ENCODE measurements at places on chromosomes 16 and 17.

- DNase-seq = no peak
These were observed 64.2 kb downstream of the CREBBP start for GRCh38 chr16:3816326-3816725.

GRCh38 chr17:32445497-32445896 is 1.2 kb downstream of the PSMD11 start:
- no peak for DNase-seq

DNA sequence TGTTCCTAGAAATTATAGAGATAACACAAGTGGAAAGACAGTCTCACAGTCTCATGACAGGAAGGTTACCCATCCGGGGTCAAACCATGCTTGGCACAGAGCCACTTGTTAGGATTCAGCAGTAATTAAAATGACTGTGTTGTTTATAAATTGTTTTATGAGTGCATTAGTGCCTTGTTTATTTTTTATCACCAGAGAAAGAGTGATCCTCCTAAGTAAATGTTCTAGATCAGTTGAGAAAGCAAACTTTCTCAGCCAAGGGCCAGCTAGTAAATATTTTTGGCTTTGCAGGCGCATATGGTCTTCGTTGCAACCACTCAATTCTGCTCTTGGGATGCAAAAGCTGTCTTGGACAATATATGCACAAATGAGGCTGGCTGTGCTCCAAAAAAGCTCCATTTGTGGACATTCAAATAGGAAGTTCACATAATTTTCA is 253.9 kb upstream of the CACNG5 start:
- no peak for DNase-seq

DNA sequence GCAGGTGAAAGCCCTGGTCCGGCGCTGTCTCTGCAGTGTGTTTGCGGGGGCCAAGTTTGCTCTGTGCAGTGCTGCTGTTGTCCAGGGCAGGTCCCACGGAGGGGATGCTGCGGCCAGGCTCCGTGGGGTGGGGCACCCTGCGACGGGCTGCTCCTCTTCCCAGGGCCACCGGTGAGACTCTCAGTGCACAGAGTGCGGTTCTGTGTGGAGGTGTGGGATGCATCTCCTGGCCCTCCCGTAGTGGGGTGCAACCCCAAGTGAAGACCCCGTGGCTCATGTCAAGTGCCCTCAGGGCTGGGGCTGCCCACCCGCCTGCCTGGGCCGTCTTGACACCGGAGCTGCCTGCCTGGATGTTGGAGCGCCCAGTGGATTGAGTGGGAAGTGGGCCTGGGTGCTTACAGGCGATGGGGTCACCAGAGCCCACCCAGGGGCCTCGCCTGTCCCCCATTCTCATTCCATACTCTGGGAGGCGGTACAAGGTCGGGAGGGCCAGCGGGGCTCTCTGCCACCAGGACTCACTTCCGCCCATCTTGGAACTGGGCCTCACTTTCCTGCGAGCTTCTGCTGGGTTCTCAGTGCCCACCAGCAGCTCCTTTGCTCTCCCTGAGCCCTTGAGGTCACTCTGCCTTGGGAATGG is 119.9 kb downstream of the BANP start:
- no peak for DNase-seq

DNA sequence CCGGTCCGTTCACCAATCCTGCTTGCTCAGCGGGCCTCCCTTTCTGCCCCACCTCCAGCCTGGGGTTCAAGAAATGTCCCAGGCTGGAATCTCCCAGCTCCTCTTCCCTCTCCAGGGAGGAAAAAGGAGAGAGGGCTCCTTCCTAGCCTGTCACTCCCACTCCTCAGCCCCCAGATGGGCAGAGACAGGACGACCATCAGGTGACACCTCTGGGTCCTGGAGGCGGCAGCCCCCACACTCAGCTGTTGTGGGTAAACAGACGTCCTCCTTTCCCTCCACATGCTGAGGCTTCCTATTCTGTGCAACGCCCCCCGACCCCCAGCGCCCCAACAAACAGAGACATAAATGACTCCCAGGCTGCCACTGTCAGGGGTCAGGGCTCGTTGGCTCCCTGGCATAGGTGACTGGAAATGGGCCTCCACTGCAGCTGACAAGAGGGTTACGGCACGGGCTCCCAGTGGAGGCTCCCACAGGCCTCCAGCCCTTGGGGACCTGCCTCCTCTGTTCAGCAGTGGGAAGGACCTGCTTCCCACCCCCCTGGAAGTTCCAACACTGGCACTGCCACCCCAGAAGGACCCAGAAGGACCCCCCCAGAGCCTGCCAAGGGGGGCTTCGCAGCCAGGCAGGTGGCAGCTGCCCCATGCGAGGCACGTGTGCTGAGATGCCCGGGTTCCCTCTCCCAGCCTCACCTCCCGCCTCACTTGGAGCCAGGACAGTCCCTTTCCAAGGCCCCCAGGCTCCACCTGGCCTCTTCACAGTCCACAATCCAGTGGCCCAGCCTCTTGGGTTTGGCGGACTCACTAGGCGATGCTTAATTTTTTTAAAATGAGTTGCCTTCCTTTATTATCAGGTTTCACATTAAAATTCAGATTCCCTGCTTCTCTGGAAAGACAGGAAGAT is 232.3 kb downstream of the KATNIP start:
- no peak for DNase-seq

DNA sequence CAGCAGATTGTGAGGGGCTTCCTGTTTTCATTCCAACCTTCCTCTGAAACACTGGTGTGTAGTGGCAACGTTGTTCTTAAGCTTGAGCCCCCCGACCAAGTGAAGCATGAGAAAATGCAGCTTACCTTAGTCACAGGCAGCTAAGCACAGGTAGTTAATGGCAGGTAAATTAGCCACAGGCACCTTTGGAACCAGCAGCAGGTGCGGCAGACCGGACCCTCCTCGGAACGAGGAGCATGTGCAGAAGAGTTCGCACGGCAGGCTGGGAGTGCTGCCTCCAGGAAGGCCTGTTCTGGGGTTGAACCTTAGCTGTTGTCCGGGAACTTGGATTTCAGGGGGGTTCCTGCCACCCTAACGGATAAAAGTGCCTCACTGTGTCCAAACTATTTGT is 7.2 kb upstream of the IRF8 start:
- DNase-seq = no peak

DNA sequence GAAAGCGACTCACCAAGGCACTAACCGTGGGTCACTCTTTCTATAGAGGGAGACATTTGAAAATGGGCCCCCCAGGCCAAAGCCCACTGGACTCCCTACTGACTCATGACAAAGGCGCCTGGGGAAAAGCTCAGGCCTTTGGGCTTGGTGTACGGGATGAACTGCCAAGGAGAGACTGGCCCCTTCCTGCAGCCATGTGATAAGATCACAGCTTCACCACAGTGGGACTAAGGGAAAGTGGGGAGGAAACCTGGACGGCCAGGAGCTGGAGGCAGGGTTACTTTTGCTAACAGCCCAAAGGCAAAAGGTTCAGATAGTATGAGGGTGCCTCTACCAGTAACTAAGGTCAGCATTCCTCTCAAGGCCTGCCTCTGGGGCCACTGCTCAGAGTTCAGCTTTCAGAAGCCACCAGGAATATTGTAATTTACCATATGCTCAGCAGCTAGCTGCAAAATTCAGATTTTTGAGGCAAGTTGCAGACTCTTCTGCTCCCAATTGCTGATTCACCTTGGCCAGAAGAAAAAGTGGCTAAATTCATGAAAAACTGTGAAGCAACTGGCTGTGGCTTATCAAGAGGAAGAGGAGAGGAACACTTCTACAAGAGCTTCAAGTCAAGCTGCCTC is 37.1 kb upstream of the SLC25A19 start:
- DNase-seq = no peak

GRCh38 chr17:74392848-74393247 is 25.5 kb downstream of the GPR142 start:
- DNase-seq = no peak

DNA sequence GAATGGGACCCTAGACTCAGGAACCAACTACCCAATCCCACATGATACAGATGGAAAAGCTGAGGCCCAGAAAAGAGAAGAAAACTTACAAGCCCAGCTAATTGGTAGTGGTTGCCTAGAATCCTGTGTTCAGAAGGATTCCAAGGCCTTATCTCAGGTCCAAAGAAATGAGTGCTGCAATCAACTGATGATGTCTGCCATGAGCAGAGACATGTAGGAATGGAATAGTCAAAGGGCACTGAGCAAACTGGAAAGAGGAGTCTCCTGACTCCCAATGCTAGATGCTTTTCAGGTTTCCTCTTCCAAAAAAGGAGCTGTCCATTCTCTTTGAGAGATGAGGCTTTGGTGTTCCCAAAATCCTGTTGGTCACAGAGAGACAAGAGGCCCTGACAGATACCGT is 210.6 kb downstream of the ZNF423 start:
- no peak for DNase-seq

DNA sequence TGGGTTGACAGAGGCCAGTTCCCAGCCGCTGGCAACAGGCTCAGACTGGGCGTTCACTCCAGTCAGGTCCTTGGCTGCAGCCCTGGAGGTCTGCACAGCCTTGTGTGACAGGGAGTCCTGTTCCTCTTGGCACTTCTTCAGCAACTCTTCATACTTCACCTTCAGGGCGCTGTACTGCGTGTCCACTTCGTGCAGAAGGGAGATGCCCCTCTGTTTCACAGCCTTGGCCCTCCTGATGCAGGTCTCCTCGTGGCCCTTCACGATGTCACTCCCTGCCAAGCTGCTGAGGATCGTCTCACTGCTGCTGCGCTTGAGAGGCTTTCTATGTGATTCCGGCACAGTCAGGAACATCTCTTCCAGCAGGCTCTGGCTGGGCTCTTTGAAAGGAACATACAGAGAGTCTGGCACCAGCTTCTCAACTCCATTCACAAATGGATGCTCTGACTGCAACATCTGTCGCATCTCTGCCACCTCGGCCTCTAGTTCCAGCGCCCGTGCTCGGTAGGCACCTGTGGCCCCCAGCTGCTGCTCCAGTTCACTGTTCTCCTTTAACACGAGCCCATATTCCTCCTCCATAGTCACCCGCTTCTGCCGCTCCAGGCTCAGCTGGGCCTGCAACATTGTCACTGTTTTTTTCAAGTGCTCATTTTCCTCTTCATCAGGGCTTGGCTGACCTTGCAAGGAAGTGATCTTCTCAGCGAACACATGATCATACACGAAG is 27.2 kb downstream of the CDR2 start:
- no peak for DNase-seq

- DNase-seq = no peak
These were observed 112.6 kb upstream of the MPHOSPH6 start for GRCh38 chr16:82282662-82283061.

DNA sequence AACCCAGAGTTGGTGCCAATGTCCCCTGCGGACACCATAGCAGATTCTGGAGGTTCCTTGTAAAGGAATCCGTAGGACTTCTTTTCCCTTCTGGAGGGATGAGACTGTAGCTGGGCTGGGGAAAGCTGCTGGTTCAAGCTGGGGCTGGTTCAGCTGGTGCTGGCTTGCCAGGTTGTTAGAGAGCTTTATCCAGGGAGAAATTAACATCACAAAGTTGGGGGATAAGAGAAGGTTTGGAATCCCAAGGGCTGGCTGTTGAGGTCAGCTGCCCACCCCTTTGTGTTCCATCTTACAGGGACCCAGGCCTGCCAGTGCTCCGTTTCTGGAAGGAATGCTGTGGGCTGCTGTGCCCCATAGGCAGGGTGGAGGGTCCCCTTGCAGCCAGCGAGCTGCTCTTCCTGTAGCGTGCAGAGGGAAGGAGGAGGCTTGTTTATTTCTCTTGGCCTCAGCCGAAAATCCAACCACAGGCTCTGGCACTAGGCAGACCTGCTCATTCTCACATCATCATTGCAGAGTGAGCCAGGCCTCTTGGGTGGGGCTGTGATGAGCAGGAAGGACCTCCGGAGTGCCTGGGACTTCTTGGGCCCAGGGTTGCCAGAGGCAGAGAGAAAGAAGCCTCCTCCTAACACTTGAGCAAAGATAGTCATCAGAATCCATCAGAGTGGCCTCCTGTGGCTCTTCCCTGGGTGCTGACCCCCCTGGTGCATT is 251.1 kb downstream of the SEC14L1 start:
- DNase-seq = no peak

GRCh38 chr16:50609471-50609870 is 61.3 kb downstream of the NKD1 start:
- DNase-seq = no peak

DNA sequence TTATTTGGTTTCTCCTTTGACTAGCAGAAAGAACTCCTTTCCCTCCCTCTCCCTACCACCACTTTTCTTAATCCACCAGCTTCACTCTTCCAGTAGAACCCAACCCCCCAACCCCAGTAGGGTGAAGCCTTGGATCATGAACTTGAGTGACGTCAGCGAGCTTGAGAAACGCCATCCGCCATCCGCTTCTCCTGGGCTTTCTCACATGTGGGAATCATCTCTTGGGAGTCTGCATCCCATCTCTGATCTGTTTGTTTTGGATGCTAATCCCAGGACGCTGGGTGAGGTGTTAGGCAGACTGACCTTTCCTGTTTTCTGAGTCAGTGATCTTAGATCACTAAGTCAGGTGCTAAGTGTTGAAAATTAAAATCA is 16.0 kb upstream of the SOX9 start:
- DNase-seq = no peak

GRCh38 chr16:56090076-56090475 is 101.2 kb upstream of the GNAO1 start:
- DNase-seq = no peak

GRCh38 chr16:3215601-3216262 is 19.2 kb downstream of the ZNF200 start:
- DNase-seq = no peak

GRCh38 chr17:20926532-20926931 is 116.3 kb downstream of the USP22 start:
- no peak for DNase-seq

- DNase-seq = no peak
These were observed 1.0 kb upstream of the CPD start for GRCh38 chr17:30377574-30378240.

DNA sequence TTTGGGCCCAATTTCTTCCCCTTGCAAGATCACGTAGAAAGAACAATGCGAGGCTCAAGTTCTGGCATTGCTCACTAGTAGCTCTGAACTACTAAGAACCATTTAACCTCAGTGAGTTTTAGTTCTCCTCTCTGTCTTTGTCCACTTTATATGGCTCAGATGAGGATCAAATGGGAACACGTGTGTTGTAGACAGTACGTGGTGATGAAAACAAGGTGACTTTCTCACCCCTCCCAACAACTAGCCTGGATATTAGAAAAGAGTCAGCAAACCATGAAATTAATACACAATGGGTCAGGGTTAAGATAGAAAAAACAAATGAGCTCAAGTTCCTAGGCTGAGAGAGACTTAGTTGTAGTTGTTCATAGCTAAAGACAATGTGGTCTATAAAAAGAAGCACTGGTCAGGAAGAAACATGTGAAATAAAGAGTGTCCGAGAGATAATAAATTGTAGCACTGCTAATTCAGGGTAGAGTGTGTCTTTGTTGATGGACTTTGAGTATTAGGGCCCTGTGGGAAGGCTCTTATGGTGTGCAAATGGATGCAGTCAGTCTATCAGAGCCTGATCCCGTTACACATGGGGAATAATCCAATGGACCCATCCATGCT is 417.0 kb downstream of the HAPSTR1 start:
- DNase-seq = no peak

DNA sequence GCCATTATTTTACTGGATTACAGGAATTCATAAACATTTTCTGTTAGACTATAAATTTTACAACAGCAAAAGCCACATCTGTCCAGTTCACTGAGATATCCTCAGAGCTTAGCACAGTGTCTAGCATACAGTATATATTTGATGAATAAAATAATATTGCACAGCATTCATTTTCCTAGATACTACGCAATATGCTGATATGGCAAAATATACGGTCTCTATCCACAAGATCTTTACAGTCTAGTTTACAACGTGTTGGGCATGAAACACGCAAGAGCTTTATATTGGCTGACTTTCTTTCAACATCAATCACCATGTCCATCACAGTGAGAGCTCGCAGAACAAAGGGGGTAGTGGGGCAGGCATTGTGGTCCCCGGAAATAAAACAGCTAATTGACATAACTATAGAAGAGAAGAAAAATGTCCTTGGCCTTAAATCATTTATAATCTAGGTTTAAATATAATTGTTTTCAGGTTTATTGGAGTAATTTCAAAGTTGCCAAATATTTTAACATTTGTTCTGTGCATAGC is 43.5 kb downstream of the ZNF652 start:
- no peak for DNase-seq
